Retina (tissue), 1 donor: ENCODE measurements at places on chromosomes 12 and 14.

GRCh38 chr12:25992026-25992782, 33.7 kb downstream of the RASSF8 start:
- no peak for DNase-seq

GRCh38 chr14:29236848-29237247, 470.3 kb downstream of the FOXG1 start:
- no peak for DNase-seq

- DNase-seq, result no peak
Measured at GRCh38 chr14:24182110-24182882, 6.3 kb downstream of the IPO4 start.

DNA sequence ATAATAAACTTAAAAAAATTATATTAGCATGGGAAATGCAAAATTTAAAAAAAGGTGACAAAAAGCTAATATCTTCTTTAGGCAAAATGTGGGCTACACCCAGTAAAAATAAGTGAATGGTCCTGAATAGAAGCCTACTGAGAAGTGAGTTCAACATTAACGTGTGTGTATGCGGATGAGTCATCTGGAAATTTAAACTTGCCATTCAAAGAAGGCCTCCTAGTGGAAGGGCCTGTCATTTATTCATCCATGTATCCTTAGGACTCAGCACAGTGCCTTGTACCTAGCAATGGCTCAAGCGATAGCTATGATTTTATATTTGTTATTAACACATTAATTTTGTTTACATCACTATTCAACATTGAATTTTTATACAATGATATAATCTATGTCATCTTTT, 226.2 kb downstream of the NUBPL start:
- no peak for DNase-seq

- peak; percentile 73 for DNase-seq
Measured at GRCh38 chr12:125185740-125186470, 120.7 kb downstream of the AACS start.

- DNase-seq, result no peak
Measured at GRCh38 chr14:90547968-90548367, 151.1 kb downstream of the CALM1 start.

DNA sequence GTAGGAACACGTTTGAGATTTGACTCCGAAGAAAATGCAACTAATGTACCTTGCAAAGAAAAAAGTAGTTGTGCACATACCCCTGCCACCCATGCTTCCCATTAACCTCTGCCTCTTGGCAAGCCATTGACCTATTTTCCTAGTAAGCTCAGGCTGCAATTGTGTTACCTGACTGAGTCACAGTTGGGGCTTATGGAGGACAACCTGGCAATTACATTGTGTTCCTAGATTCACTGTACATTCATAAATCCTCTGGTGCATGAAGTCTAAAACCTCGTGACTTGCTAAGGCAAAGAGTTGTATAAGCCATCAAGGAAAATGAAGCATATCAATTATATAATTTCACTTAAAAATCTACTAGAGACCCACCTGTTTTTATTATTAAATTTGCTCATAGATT, 62.0 kb upstream of the DUSP6 start:
- no peak for DNase-seq

DNA sequence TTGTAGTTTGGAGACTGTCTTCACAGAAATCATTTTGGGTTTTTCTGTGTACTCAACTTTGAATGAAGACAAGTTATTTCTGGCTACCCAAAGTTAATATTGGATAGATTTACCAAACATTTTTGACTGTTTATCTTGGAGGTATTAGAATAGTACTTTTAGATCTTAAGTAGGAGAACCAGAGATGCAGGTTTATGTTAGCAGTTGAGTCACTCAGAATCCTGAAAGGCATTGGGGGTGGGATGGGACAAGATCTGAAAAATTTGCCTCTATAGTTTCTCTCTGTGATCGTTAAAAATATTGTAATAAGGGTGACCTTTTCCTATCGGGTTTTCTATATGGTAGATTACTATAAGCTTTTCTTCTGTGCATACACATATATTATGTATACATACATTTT, 112.3 kb downstream of the TTC6 start:
- DNase-seq, result no peak

GRCh38 chr12:52097045-52097666, 17.7 kb downstream of the SMIM41 start:
- DNase-seq, result no peak

GRCh38 chr12:82461836-82462235, 103.5 kb downstream of the METTL25 start:
- DNase-seq, result no peak

- DNase-seq, result no peak
Measured at GRCh38 chr14:71319666-71320065, 412.4 kb downstream of the PCNX1 start.

- DNase-seq, result peak; percentile 99
Measured at GRCh38 chr12:120086801-120087621, 29.5 kb downstream of the RAB35 start.

DNA sequence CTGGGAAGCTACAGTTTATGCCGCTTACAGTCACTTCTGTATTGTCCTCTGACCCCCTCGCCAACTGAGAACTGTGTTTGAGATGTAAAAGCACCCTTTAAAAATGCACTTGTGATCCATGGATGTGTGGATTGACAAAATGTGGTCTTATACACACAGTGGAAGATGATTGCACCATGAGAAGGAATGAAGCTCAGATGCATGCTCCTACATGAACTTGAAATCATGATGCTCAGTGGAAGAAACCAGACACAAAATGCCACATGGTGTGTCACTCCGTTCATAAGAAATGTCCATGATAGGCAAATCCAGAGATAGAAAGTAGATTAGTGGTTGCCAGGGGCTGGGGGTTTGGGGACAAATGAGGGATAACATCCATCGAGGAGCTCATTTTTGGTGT, 58.0 kb downstream of the PITPNM2 start:
- DNase-seq, result no peak

- no peak for DNase-seq
Measured at GRCh38 chr14:58599707-58600106, 38.1 kb upstream of the DACT1 start.
